ENCODE measurements at places on chromosomes 5 and 9. TPM values are rescaled to one million over a fixed set of nuclear protein-coding genes. Genes with fewer than 3 reads are reported as not detected.

Gene TNFSF8
- total RNA-seq = 34.5 TPM

Gene PCDHA3
- not detected for total RNA-seq

Gene RLN1
- total RNA-seq = 1.0 TPM

Gene PCDHGB4
- 0.09 TPM for total RNA-seq

Gene PROB1
- total RNA-seq = 10.9 TPM

Gene PIP5KL1
- total RNA-seq = 1.8 TPM

Gene RXRA
- total RNA-seq = 0.91 TPM

Gene FCN2
- not detected for total RNA-seq

Gene PCDHA8
- not detected for total RNA-seq

Gene RNF44
- 96.5 TPM for total RNA-seq

Gene OR1N2
- total RNA-seq = not detected

Gene CDH6
- total RNA-seq = not detected

Gene PCDHB7
- total RNA-seq = not detected

Gene SV2C
- total RNA-seq = 0.26 TPM

Gene IL9
- total RNA-seq = not detected

Gene ELAVL2
- total RNA-seq = not detected

Gene BOD1
- total RNA-seq = 18.5 TPM

Gene FAM221B
- not detected for total RNA-seq

Gene CLIC3
- total RNA-seq = 7.8 TPM

Gene MLANA
- total RNA-seq = not detected

Gene MAMDC4
- 13.4 TPM for total RNA-seq

Gene TRMO
- total RNA-seq = 15.4 TPM

Gene FREM1
- not detected for total RNA-seq

Gene PCDHGA8
- not detected for total RNA-seq

Gene RANBP3L
- total RNA-seq = not detected

Gene CFAP157
- not detected for total RNA-seq

Gene FOXD4L4
- 0.09 TPM for total RNA-seq

Gene GAS1
- 0.12 TPM for total RNA-seq

Gene PCDH12
- 0.19 TPM for total RNA-seq

Gene F2RL2
- 0.07 TPM for total RNA-seq

Gene TMEM245
- total RNA-seq = 39.2 TPM

Gene SYNPO
- 0.09 TPM for total RNA-seq

Gene GMCL2
- not detected for total RNA-seq

Gene ENTREP1
- not detected for total RNA-seq

Gene TERT
- total RNA-seq = 0.82 TPM
